Osteocyte (in vitro differentiated cells): ENCODE measurements at places on chromosomes 4 and X. TPM values are rescaled to one million over a fixed set of nuclear protein-coding genes. Genes with fewer than 3 reads are reported as not detected.
A peak's percentile ranks its signal among the peaks of the same experiment; 100 is the strongest.

The CORIN gene
- 1.6 and 2.6 TPM in 2 replicates for total RNA-seq

GRCh38 chrX:15343075-15343476, 7.8 kb upstream of the PIGA start:
- no peaks in the 10 kb centered on the region for H3K36me3 ChIP-seq
- DNase-seq, result no peak
- no peak overlapping the region for H3K27ac ChIP-seq
- H3K4me3 ChIP-seq, result no peak overlapping the region
- H3K27me3 ChIP-seq, result peaks cover 19% of the 10 kb centered on the region
- H3K4me1 ChIP-seq, result no peaks in the 10 kb centered on the region

DNA sequence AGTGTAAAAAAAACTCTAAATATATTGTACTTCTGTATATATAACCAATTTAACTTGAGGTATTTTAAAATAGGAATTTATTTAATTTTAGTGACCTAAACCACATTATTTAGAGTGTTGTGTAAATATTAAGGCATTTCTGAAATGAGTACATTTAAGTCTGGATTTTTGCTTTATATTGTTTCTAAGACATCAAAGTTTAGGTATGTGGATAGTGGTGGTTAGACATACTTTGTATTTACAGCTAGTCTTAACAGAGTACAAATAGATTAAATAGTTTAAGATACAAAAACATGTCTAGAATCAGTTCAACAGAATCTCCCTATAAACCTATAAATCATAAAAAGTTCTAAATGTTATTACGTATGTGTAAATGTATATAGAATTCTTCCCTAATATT, 588.5 kb downstream of the TRIML1 start:
- H3K36me3 ChIP-seq, result no peaks in the 10 kb centered on the region
- no peaks in the 10 kb centered on the region for H3K27me3 ChIP-seq
- H3K27ac ChIP-seq, result no peak overlapping the region
- peaks cover 16% of the 10 kb centered on the region for H3K4me1 ChIP-seq

DNA sequence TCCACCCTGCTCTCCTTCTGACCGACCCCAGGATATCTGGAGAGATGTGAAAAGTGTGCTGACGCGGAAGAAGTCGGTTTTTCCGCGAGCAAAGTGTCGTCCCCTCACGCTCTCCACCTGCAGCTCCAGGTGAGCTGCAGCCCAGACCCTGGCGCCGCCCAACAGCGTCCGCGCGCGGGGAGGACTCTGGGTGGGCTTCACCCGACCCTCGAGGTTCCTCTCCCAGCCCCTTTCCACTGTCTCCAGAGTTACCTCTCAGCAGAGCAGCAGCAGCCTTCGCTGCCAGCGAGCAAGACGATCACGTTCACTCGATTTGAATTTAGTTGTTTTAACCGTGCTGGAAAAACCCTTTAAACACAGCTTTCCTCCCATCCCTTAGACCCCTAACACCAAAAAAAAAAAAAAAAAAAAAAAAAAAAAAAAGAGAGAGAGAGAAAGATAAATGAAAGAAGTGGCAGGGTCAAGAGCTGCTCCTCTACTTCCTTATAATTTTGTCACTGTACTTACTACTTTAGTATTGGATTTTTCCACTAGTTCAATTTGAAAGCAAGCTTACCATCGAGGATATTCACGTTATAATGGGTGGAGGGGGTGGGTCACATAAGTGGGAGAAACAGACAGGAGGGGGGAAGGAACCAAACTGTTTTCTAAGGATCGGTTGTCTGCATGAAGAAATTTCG, 758 bp upstream of the NR3C2 start:
- H3K4me3 ChIP-seq, result peak overlapping the region; percentile 95
- H3K27ac ChIP-seq, result peak overlapping the region; percentile 41
- peaks cover 70% of the 10 kb centered on the region for H3K27me3 ChIP-seq
- DNase-seq, result no peak
- peaks cover 24% of the 10 kb centered on the region for H3K4me1 ChIP-seq

- no peak overlapping the region for H3K27ac ChIP-seq
- H3K27me3 ChIP-seq, result no peaks in the 10 kb centered on the region
- no peaks in the 10 kb centered on the region for H3K4me1 ChIP-seq
- no peaks in the 10 kb centered on the region for H3K36me3 ChIP-seq
These were observed 12.0 kb upstream of the UFSP2 start for GRCh38 chr4:185437809-185438208.

The HTRA3 gene
- 0.16 and 0.37 TPM in 2 replicates for total RNA-seq

- peaks cover 5% of the 10 kb centered on the region for H3K4me1 ChIP-seq
- no peak overlapping the region for H3K27ac ChIP-seq
- no peaks in the 10 kb centered on the region for H3K36me3 ChIP-seq
- H3K4me3 ChIP-seq, result no peak overlapping the region
- no peaks in the 10 kb centered on the region for H3K27me3 ChIP-seq
These were observed 185.0 kb upstream of the GPRIN3 start for GRCh38 chr4:89492581-89493071.

The TCP11X2 gene
- not detected in 2 replicates for total RNA-seq

GRCh38 chr4:71857713-71858451, 74.0 kb upstream of the GC start:
- DNase-seq, result no peak
- no peak overlapping the region for H3K4me3 ChIP-seq
- H3K4me1 ChIP-seq, result no peaks in the 10 kb centered on the region
- no peaks in the 10 kb centered on the region for H3K27me3 ChIP-seq
- no peaks in the 10 kb centered on the region for H3K36me3 ChIP-seq

GRCh38 chrX:26597981-26598380, 382.0 kb downstream of the MAGEB5 start:
- DNase-seq, result no peak
- H3K4me1 ChIP-seq, result peaks cover 2% of the 10 kb centered on the region
- no peaks in the 10 kb centered on the region for H3K27me3 ChIP-seq
- no peak overlapping the region for H3K4me3 ChIP-seq
- H3K27ac ChIP-seq, result no peak overlapping the region

The TLR10 gene
- not detected in 2 replicates for total RNA-seq

DNA sequence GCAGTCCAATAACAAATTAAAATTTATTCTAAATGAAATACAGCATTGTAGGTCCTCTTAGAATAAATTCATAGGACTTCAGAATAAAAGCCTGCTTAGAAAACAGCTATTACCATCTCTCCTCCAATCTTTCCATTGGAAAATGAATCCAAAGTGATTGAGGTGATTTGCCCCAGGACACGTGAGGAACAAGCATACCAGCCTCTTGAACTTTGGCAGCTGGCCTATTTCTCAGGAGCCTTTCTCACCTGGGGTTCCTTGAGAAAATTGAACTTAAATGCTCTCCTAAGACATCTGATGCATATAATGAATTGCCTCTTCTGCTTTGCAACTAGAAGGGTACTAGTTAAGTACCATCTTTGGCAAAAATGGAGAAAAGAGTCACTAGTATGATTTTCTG, 13.5 kb downstream of the ARHGAP24 start:
- peaks cover 15% of the 10 kb centered on the region for H3K27me3 ChIP-seq
- H3K4me3 ChIP-seq, result no peak overlapping the region
- no peak overlapping the region for H3K27ac ChIP-seq
- H3K36me3 ChIP-seq, result no peaks in the 10 kb centered on the region
- H3K4me1 ChIP-seq, result no peaks in the 10 kb centered on the region

The ELF4 gene
- 24.9 and 25.2 TPM in 2 replicates for total RNA-seq

DNA sequence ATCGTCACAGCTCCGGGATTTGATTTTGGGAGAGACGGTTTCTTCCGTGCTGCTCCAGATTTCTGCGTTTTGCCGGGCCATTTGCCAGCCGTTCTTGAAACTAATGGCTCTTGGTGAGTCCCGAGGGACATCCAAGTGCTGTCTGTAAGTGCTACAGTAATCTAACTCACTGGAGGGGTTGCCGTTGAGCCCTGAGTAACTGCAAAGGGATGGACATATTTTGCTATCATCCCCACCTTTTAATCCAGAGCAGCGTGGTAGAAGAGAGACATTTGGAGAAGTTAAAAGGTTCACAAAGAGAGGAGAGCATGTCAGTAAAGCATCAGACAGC, 88.9 kb upstream of the PDLIM3 start:
- no peaks in the 10 kb centered on the region for H3K4me1 ChIP-seq
- H3K36me3 ChIP-seq, result peaks cover 22% of the 10 kb centered on the region
- no peaks in the 10 kb centered on the region for H3K27me3 ChIP-seq

The TMPRSS11F gene
- total RNA-seq, result not detected in 2 replicates

DNA sequence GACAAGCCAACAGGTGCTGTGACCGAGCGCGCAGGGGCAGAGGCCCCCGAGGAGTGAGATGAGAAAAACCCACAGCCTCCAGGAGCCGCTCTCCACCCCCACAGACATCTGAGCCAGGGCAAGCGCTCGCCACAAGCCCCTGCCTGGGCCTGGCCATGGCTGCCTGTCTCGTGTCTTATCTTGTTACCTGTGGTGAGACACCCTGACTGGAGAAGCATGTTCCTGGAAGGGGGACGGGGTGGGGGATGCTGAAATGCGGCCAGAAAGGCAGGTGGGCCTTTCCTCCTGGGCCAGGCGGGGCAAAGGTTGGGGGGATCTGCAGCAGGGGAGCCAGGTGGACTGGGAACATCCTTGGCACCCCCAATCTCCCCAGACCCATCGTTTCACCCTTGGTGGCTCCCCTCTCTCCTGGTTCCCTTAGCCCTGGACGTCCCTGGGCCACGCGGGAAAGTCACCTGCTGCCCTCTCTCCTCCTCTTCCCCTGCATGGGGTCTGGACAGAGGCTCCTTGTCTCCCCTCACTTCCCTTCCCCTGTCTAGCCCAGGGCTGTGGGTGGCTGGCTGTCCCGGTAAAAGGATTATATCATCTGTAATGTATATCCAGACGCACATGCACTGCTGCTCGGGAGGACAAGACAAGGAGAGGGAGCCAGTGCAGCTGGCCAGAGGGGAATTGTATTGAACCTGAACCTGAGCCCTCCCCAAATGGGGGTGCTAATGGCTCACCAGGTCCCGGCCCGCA, 8.4 kb upstream of the DUSP9 start:
- peaks cover 6% of the 10 kb centered on the region for H3K4me1 ChIP-seq
- DNase-seq, result no peak
- no peaks in the 10 kb centered on the region for H3K36me3 ChIP-seq
- H3K27me3 ChIP-seq, result peaks cover 11% of the 10 kb centered on the region

- peaks cover 76% of the 10 kb centered on the region for H3K4me1 ChIP-seq
- H3K27me3 ChIP-seq, result no peaks in the 10 kb centered on the region
- H3K36me3 ChIP-seq, result peaks cover 51% of the 10 kb centered on the region
- H3K4me3 ChIP-seq, result peak overlapping the region; percentile 33
- H3K27ac ChIP-seq, result peak overlapping the region; percentile 88
These were observed 12.4 kb downstream of the EDNRA start for GRCh38 chr4:147493307-147493706.

- peaks cover 6% of the 10 kb centered on the region for H3K36me3 ChIP-seq
- H3K4me3 ChIP-seq, result no peak overlapping the region
- H3K4me1 ChIP-seq, result peaks cover 13% of the 10 kb centered on the region
- DNase-seq, result no peak
These were observed 1607.7 kb downstream of the ARAP2 start for GRCh38 chr4:34636623-34637022.

The USP51 gene
- total RNA-seq, result 1.6 and 1.7 TPM in 2 replicates

The CPZ gene
- 10.3 and 10.7 TPM in 2 replicates for total RNA-seq

DNA sequence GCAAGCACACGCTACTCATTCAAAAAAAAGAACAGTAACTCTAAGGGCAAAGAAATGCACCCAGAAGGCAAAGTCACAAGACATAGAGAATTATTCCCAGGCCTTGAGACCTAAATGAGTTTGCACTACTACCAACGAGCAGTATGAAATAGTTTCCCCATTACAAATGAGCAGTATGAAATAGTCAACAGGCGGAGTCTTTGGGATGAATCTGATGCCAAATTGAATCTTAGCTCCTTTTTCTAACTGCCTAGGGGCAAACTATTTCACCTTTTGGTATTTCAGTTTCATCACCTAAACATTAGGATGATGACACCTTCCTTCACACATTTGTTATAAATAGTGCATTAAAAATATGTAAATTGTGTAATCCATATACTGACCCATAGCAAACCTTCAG, 213.0 kb upstream of the FAT4 start:
- no peak overlapping the region for H3K27ac ChIP-seq
- no peaks in the 10 kb centered on the region for H3K27me3 ChIP-seq
- no peak overlapping the region for H3K4me3 ChIP-seq
- H3K36me3 ChIP-seq, result no peaks in the 10 kb centered on the region
- no peak for DNase-seq

DNA sequence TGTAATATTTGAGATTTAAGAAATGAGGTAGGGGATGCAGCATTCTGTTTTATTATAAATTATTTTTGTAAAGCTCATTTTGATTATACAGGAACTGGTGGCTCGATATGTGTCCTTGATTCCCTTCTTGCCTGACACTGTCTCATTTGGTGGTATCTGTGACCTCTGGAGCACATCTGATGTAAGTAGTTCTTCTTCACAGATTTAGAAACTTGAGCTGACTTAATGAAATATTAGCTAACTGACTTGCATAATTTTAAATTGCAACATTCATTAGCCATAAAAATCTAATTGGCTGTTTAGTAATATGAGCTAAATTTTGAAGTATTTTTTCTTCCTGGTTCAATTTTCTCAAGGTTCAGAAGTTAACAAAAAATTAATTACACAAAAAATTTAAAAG, 69.1 kb downstream of the FBXL5 start:
- H3K4me1 ChIP-seq, result peaks cover 8% of the 10 kb centered on the region
- H3K36me3 ChIP-seq, result peaks cover 30% of the 10 kb centered on the region
- no peak for DNase-seq
- H3K4me3 ChIP-seq, result no peak overlapping the region
- H3K27ac ChIP-seq, result no peak overlapping the region

GRCh38 chr4:89305028-89305427, 2.6 kb downstream of the GPRIN3 start:
- no peaks in the 10 kb centered on the region for H3K4me1 ChIP-seq
- peaks cover 36% of the 10 kb centered on the region for H3K27me3 ChIP-seq
- H3K36me3 ChIP-seq, result no peaks in the 10 kb centered on the region
- DNase-seq, result no peak
- no peak overlapping the region for H3K4me3 ChIP-seq

The MAGEC2 gene
- not detected in 2 replicates for total RNA-seq

GRCh38 chr4:56271131-56271530, 116.2 kb downstream of the AASDH start:
- H3K36me3 ChIP-seq, result peaks cover 1% of the 10 kb centered on the region
- no peaks in the 10 kb centered on the region for H3K4me1 ChIP-seq
- no peaks in the 10 kb centered on the region for H3K27me3 ChIP-seq
- DNase-seq, result no peak

The UCP1 gene
- total RNA-seq, result not detected in 2 replicates

- peak overlapping the region; percentile 89 for H3K4me3 ChIP-seq
- no peaks in the 10 kb centered on the region for H3K27me3 ChIP-seq
- DNase-seq, result no peak
- H3K4me1 ChIP-seq, result peaks cover 31% of the 10 kb centered on the region
These were observed 5.1 kb upstream of the FAT1 start for GRCh38 chr4:186728631-186729271.

The STATH gene
- total RNA-seq, result not detected in 2 replicates

The FATE1 gene
- not detected in 2 replicates for total RNA-seq

GRCh38 chr4:67161311-67161710, 384.0 kb downstream of the CENPC start:
- DNase-seq, result no peak
- H3K27me3 ChIP-seq, result no peaks in the 10 kb centered on the region
- H3K27ac ChIP-seq, result no peak overlapping the region
- no peak overlapping the region for H3K4me3 ChIP-seq
- H3K36me3 ChIP-seq, result peaks cover 3% of the 10 kb centered on the region

The POU4F2 gene
- not detected in 2 replicates for total RNA-seq

DNA sequence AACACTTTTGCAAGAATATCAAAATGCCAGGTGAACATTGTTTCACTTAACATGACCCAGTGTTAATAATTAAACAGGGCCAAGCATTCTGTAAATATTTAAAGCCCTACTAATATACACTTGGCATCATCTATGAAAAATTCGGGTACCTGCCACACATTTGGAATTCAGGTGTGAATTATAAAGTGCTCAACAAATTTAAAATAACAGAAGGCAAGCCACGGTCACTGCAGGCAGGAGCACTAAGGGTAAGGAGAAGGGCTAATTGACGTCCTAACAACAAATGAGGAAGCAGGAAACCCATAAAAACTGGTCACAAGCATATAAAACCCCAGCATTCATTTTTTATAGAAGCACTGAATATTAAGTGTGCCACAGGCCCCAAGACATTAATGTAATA, 43.8 kb upstream of the CPEB2 start:
- H3K4me3 ChIP-seq, result no peak overlapping the region
- peaks cover 47% of the 10 kb centered on the region for H3K27me3 ChIP-seq
- H3K27ac ChIP-seq, result no peak overlapping the region
- no peaks in the 10 kb centered on the region for H3K36me3 ChIP-seq

The CXCL6 gene
- 35.3 and 37.6 TPM in 2 replicates for total RNA-seq
